Stomach (tissue), 19 donors: ENCODE measurements at places on chromosomes 3 and 15. TPM values are rescaled to one million over a fixed set of nuclear protein-coding genes. Genes with fewer than 3 reads are reported as not detected.

SOX2 gene
- not detected for total RNA-seq

SERPINI1 gene
- 5.9 TPM for total RNA-seq

LRRC34 gene
- total RNA-seq = 4.2 TPM

FSIP1 gene
- 0.43 TPM for total RNA-seq

GUCA1C gene
- not detected for total RNA-seq

ACP3 gene
- 29.9 TPM for total RNA-seq

ZPLD1 gene
- not detected for total RNA-seq

NR2E3 gene
- total RNA-seq = not detected

SCN5A gene
- not detected for total RNA-seq

FEZF2 gene
- total RNA-seq = not detected

SEMA4B gene
- total RNA-seq = 37.9 TPM

NEK10 gene
- not detected for total RNA-seq

ADAMTS17 gene
- 6.2 TPM for total RNA-seq

CA12 gene
- total RNA-seq = 1.8 TPM

DNAJA4 gene
- total RNA-seq = 53.6 TPM

TF gene
- not detected for total RNA-seq

LRRFIP2 gene
- total RNA-seq = 131 TPM

P2RY13 gene
- total RNA-seq = 1.2 TPM

SLC15A2 gene
- total RNA-seq = 8.3 TPM

LSAMP gene
- total RNA-seq = 1.8 TPM
